Liver (tissue), 10 donors: ENCODE measurements at places on chromosomes 16 and 17. TPM values are rescaled to one million over a fixed set of nuclear protein-coding genes. Genes with fewer than 3 reads are reported as not detected.

Gene ABCC6
- 107 TPM for total RNA-seq

Gene PRR15L
- 1.9 TPM for total RNA-seq

Gene HBA2
- 2.8 TPM for total RNA-seq

- H3K27ac ChIP-seq: no peak overlapping the region
- no peak overlapping the region for H3K4me3 ChIP-seq
- H3K4me1 ChIP-seq: no peaks in the 10 kb centered on the region
- H3K36me3 ChIP-seq: peaks cover 11% of the 10 kb centered on the region
Measured at GRCh38 chr16:10535461-10535860, 44.9 kb downstream of the EMP2 start.

DNA sequence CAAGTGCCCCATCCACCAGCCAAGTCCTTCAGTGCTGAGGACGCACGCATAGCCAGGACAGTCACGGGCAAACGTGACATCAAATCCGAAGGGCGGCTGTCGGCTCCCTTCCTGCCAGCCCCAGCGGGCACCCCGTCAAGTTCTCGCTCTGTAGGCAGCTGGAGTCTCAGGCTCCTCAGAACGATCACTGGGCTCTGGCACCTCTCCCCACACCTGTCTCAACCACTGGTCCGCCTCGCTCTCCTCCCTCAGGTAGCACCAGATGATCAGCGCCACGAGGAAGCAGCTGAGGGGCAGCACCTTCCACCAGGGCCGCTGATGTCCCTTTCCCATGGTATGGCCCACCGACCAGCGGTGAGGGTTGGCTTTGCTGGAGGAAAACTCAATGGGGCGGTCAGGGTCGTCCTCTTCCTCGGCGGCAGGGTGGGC lies 422 bp downstream of the UQCC4 start:
- DNase-seq: no peak
- peaks cover 16% of the 10 kb centered on the region for H3K4me1 ChIP-seq
- H3K36me3 ChIP-seq: peaks cover 2% of the 10 kb centered on the region
- peak overlapping the region; percentile 77 for H3K4me3 ChIP-seq
- H3K27ac ChIP-seq: peak overlapping the region; percentile 44

DNA sequence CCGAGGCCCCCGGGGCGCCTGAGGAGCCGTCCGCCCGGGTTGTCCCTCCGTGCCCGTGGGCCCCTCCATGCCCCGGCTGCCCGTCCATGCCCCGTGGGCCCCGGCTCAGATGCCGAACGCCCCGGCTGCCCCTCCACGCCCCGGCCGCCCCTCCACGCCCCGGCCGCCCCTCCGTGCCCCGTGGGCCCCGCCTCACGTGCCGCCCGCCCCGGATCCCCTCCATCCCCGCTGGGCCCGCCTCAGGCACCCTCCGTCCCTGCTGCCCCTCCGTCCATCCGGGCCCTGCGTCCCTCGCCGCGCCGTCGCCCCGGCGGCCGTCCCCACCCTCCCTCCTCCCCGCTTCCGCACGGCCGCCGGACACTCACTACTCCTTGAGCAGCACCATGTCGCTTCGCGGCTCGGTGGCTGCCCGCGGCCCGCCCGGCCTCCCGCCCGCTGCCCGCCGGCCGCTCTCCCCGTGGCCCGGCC lies 382 bp downstream of the PITPNA start:
- H3K27ac ChIP-seq: peak overlapping the region; percentile 77
- peak overlapping the region; percentile 69 for H3K4me3 ChIP-seq
- DNase-seq: no peak

DNA sequence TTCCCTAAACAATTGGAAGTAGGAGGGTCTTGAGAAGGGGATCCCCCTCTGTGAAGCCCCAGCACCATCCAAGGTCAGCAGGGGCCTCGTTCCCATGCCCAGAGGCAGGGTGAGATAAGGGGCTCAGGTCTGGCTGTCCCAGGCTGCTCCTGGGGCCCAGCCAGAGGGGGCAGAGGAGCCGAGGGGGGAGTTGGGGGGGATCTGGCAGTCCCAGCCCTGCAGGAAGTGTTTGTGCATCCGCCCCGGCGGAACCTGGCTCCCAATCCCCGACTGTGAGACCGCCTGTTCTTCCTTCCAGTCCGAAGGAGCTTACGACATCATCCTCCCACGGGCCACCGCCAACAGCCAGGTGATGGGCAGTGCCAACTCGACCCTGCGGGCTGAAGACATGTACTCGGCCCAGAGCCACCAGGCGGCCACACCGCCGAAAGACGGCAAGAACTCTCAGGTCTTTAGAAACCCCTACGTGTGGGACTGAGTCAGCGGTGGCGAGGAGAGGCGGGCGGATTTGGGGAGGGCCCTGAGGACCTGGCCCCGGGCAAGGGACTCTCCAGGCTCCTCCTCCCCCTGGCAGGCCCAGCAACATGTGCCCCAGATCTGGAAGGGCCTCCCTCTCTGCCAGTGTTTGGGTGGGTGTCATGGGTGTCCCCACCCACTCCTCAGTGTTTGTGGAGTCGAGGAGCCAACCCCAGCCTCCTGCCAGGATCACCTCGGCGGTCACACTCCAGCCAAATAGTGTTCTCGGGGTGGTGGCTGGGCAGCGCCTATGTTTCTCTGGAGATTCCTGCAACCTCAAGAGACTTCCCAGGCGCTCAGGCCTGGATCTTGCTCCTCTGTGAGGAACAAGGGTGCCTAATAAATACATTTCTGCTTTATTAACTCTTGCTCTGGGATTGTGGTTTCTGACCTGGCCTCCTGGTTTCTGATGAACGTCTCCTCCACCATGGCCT lies 14.9 kb downstream of the GPRC5C start:
- DNase-seq: no peak
- H3K27me3 ChIP-seq: no peaks in the 10 kb centered on the region
- peak overlapping the region; percentile 83 for H3K27ac ChIP-seq
- peaks cover 89% of the 10 kb centered on the region for H3K4me1 ChIP-seq
- no peak overlapping the region for H3K4me3 ChIP-seq

DNA sequence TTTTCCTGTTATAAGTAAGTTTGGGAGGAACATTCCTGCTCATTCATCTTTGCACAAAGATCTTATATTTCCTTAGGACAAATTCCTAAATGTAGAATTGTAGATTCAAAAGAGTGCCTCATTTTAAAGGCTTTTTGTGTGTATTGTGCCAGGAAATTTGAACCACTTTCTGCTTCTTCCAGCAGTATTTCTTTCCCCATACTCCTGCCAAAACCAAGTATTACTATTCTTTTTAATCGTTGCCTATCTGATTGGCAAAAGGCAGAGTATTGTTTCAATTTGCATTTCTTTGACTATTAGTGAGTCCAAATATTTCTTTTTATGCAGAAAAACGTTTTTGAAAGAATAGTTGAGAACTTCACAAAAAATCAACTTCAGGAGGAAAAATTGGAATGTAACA lies 9.3 kb downstream of the ANKS4B start:
- peaks cover 10% of the 10 kb centered on the region for H3K4me1 ChIP-seq
- no peak for DNase-seq
- H3K4me3 ChIP-seq: no peak overlapping the region
- no peak overlapping the region for H3K27ac ChIP-seq
- no peaks in the 10 kb centered on the region for H3K36me3 ChIP-seq

Gene HEXIM1
- total RNA-seq: 13.4 TPM

DNA sequence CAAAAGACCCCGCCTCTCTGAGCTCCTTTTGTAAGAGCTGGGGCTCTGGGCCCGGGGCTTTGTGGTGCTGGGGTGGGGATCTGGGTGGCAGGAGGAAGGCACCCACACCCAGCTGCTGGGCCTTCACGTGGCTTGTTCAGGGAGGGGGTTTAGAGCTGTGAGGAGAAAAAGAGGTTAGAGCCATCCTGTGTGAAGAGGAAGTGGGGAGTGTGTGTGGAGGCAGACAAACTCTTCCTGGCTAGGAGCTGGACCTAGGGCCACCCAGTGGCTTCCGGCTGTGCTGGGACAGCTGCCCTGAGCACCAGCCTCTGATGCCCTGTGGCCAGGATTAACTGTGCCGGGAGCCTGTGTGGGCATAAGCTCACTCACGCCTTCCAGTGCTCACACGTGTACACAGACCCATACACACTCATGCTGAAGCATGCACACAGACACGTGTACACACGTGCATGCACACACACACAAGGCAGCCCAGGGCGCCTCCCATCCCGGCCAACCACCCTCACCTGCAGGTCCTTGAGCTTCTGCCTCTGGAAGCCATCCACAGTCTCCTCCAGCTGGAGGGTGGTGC lies 7.4 kb downstream of the CIBAR2 start:
- no peaks in the 10 kb centered on the region for H3K36me3 ChIP-seq
- H3K4me1 ChIP-seq: no peaks in the 10 kb centered on the region
- no peaks in the 10 kb centered on the region for H3K27me3 ChIP-seq
- DNase-seq: no peak

- DNase-seq: no peak
- H3K36me3 ChIP-seq: peaks cover 14% of the 10 kb centered on the region
- peaks cover 66% of the 10 kb centered on the region for H3K4me1 ChIP-seq
- H3K27ac ChIP-seq: peak overlapping the region; percentile 94
- H3K4me3 ChIP-seq: no peak overlapping the region
Measured at GRCh38 chr17:39920218-39921210, 2.1 kb upstream of the GSDMB start.

GRCh38 chr16:82108100-82108499 lies 61.9 kb downstream of the MPHOSPH6 start:
- no peaks in the 10 kb centered on the region for H3K27me3 ChIP-seq
- no peak overlapping the region for H3K4me3 ChIP-seq
- no peaks in the 10 kb centered on the region for H3K36me3 ChIP-seq

DNA sequence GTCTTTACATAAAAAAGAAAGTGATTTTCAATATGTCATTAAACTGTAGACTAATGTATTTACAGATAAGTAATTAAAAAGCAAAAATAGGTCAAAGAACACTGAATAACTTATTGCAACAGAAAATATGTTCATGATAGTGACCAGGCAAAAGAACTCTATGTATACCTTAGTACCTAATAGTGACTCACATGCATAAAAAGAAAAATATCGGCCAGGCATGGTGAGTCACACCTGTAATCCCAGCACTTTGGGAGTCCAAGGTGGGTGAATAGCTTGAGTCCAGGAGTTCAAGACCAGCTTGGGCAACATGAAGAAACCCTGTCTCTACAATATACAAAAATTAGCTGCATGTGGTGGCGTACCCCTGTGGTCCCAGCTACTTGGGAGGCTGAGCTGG lies 33.0 kb upstream of the TOM1L1 start:
- H3K36me3 ChIP-seq: no peaks in the 10 kb centered on the region
- peaks cover 12% of the 10 kb centered on the region for H3K4me1 ChIP-seq
- no peak overlapping the region for H3K4me3 ChIP-seq
- DNase-seq: no peak
- H3K27me3 ChIP-seq: no peaks in the 10 kb centered on the region

DNA sequence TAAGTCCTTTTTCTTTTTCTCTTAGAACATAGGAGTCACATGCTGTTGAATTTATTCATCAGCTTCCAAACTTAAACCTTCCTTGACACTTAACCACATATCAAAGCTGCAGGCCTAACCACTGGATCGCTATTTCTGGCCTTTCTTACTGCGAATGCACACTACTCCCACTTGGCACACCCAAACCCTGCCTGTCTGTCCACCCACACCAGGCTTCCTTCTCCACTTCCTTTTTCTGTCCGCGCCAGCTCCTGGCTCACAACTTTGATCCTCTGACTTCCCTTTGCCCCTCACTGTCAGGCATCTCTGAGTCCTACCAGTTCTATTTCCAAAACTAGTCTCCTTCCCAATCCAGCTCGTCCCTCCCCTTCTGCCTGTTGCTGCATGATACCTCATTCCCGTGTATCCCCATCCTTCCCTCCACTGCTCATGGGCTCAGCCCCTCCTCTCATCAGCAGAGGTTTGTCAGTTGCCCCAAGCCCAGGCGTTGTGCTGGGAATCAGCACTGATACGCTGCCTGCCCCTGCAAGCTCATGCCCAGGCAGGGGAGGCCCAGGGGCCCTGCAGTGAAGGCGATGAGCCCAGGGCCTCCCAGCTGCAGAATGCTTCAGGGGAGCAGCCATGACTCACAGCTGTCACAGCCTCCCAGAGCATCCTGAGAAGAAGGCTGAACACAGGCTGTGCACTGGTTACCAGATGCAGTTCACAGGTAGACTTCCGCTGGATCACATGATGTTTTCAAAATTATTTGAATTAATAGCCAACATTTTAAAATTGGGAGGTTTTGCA lies 179.8 kb downstream of the KATNIP start:
- no peaks in the 10 kb centered on the region for H3K27me3 ChIP-seq
- H3K36me3 ChIP-seq: no peaks in the 10 kb centered on the region
- H3K4me3 ChIP-seq: no peak overlapping the region

DNA sequence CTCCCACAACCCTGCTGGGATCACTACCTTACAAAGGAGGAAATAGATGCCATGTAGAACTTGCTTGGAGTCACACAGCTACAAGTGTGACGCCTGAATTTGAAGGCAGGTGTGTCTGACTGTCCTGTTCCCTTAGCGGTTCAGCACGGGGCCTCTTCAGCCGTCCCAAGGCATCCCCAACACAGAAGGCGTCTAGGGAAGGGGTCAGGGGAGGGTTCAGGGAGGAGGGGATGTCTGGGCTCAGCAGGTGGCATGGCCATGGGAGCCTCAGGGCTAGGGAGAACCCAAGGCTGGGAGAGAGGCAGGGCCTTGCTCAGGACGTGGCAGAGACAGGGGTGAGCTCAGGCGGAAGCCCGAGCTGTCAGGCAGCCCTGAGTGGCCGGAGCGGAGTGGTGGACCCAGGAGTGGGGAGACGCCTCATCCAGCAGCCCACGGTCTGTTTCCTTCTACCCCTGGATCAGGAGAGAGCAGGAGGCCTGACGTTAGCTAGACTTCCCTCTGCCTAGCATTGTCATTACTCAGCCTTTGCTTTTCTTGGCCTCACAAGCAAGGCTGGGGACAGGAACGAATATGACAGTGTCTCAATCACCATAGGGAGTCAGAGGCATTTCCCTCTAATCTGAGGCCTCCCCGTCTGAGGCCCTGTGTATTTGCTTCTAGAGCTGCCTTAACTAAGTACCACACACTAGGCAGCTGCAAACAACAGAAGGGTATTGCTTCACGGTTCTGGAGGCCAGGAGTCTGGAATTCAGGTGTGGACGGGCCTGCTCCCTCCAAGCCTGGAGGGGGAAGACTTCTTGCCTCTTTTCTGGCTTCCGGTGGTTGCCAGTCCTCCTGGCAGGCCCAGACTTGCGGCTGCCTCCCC lies 31.3 kb upstream of the ANKRD40CL start:
- no peak overlapping the region for H3K4me3 ChIP-seq

DNA sequence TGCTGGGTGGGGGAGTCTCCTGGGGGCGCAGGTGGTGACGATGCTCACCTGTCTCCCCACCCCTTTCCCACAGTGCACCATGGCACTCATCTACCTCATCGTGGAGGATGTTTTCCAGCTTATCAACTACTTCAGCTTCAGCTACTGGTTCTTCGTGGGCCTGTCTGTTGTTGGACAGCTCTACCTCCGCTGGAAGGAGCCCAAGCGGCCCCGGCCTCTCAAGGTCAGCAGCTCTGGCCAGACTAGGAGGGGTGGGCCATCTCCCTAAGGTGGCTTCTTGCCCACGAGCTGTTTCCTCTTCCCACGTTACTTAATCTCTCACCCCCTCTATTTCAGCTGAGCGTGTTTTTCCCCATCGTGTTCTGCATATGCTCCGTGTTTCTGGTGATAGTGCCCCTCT lies 14.5 kb downstream of the SLC7A6OS start:
- no peak overlapping the region for H3K4me3 ChIP-seq
- peaks cover 28% of the 10 kb centered on the region for H3K36me3 ChIP-seq
- no peak for DNase-seq
- no peak overlapping the region for H3K27ac ChIP-seq
